ENCODE measurements at places on chromosomes 5 and 9.

- no peak for DNase-seq
These were observed at the start of gene CDHR2 for GRCh38 chr5:176548967-176549444. CDHR2 (plus strand) TSS chr5:176549342; CDS start chr5:176565353, 16,011 bp downstream.

DNA sequence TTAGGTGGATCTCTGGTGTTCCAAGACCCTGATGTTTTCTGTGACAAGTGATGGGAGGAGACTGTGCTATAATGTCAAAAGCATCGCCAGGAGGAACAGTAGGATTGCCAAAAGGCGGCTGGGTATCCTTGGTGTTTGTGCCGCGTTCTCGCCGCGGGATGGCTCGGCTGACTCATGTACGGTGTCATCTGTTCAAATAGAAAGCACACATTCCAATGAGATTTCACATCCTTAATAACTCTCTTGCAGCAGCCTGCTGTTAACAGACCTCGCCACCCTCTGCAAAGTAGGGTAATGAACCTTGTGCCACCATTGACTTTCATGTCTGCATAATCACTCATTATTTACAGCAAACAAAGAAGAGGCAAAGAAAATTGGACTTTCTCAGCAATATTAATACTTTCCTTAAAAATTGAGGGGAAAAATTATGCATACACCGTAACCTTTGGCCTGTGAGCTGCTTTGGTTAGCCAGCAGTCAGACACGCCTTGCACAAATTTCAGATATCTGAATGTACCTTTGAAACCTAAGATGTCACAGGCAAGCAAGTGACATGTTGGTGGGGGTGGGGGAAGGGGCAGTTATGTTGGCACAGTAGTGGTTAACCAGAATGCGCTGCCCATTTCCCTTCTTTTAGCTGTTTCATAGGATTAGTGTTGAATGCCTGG is 289.4 kb downstream of the EFNA5 start:
- no peak for DNase-seq

DNA sequence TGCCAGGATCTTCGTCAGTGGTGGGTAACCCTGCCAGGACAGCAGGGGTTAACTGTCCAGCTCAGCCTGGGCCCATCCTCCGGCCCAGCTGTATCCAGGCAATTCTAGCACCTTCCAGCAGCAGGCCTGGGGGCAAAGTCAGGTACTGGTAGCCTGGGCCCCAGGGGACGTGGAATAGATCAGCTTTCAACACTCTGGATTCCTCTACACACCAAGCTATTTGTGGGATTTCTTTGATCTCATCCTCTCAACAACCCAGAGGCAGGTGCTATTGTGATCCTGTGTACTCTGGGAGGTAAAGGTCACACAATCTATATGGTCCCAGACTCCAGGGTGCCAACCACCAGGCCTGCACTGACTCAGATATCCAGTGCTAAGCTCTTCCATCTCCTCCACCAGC is 8.7 kb upstream of the SPOUT1 start:
- no peak for DNase-seq

DNA sequence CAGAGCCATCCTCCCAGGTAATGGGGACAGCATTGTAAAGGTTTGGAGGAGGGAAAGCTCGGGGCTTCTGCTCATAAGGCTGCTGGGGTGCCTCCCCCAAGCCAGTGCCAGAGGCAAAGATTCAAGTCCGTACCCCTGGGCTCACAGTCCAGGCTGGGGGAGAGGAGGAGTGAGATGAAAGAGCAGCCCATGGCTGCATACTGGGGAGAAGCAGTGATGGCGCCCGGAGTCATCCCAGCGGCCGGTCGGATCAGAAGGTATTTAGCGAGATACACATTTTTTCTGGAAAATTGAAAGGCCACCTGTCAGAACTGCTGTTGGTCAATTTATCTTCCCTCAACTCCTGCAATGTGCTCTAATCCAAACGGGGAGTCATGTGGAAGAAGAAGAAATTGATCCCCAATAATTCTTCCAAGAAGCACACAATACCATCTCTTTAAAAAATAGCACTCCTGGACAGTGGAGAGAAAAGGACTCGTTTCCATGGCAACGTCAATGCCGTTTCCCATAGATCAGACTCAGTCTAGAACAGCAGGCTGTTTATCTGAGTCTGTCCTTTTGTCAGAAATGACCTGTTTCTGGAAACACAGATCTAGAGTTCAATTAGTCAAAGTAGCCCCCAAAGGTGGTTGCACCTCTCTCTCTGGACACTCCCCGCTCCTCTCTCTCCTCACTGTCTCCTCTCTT is 65.9 kb downstream of the NSG2 start:
- no peak for DNase-seq

DNA sequence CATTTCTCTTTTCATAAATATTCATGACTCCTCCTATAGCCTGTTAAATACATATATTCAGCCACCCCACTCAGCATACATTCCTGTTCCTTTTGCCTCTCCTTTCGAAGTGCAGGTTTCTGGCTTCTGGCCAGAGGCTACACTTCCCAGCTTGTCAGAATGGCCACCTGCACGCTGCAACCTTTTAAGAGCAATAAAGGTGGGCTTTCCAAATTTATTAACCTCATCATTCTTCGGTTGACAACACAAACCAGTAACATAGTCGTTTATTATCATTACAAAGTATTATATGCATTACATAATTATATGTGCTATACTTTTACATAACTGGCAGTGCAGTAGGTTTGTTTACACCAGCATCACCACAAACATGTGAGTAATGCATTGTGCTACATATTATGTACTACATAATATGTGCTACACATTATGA is 16.5 kb upstream of the TMEM171 start:
- no peak for DNase-seq

GRCh38 chr5:176739461-176740051 is 70.8 kb upstream of the UNC5A start:
- DNase-seq, result no peak

- no peak for DNase-seq
These were observed 15.1 kb downstream of the GSN start for GRCh38 chr9:121283080-121283398.

GRCh38 chr9:114655689-114656088 is 1.9 kb downstream of the TEX53 start:
- no peak for DNase-seq

DNA sequence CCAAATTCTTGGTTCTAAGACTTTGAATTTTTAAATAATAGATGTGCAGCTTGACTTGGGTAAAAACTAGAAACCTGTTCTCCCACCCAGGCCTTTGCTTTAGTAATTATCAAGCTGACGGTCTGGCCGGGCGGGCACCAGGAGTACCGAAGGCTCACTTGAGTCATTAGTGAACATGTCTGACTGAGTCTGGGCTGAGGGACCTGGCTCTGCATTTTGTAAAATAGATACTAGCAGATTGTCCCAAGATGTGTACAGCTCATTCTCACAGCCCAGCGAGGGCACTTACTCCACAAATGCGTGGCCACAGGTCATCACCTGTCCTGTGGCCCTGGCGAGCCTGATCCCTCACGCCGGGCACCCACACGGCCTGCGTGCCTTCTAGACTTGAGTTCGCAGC is 216.2 kb downstream of the FANCC start:
- DNase-seq, result no peak

DNA sequence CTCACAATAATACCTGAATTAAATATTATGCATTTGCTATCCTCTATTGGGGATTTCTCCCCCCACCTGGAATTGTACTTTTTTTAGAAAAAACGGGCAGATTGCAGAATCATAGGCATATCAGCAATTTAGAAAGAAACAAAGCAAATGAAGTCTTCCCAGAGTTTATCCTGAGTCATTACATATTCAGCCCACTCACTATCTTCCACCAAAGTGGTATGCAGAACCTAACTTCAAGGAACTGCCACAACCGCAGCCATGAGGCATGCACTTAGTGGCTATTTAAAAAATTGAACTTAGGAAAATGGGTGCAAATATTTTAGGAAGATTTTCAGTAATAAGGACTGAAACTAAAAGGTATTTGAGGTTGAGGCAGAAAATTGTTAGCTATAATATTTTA is 48.6 kb downstream of the UBAP1 start:
- DNase-seq, result no peak

DNA sequence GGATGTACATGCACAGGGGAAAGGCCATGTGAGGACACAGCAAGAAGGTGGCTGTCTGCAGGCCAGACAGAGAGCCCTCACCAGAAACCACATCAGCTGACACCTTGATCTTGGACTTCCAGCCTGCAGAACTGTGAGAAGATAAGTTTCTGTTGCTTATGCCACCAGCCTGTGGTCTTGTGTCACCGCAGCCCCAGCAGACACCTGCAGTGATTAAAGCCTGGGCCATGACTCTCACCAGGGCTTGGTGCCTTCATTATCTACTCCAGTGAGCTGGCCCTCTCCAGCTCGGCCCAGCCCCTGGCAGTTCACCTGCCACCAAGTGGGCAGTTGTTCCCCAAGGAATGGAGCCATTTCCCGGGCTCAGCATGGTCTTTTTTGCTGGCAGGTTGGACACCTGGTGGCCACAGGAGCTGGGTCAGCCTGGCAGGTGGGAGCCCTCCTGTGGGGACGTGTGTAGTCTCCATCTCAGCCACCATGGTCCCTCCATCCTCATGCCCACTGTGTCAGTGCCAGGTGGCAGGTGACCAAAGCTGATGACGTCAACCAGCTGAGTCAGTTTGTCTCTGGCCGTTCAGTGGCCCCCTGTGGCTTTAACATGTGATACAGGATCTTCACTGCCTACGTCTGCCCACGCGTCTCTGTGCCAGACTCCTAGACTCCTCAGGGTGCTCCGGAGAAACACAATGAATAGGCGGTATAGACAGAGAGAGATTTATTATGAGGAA is 99.9 kb upstream of the PPP1R26 start:
- DNase-seq, result no peak

DNA sequence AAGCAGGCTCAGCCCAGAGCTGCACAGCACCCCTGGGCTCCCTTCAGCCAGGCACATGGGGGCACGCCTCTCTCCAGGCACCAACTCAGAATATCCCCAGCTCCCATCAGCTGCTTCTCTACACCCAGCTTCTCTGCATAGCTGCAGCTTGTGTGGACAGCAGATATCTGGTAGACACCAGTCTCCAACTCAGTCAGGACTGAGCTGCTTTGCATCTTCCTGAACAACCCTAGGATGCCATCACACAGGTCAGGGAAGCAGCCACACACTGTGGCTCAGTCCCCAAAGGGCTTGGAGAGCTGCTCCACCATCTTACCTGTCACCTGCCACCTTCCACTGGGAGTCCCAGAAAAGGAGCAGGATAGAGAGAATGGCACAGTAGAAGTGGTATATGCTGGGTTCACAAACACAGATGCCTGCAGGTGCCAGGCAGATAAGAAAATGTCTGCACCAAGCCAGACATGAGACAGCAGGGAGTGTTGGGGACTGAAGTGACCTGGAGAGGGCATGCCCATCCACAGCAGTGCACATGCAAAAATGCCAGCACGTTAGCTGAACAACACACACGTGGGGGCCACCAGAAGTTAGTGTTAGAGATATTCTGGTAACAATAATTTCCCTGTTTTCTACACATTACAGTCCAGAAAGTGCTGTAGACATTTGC is 42.0 kb downstream of the THBS4 start:
- no peak for DNase-seq

DNA sequence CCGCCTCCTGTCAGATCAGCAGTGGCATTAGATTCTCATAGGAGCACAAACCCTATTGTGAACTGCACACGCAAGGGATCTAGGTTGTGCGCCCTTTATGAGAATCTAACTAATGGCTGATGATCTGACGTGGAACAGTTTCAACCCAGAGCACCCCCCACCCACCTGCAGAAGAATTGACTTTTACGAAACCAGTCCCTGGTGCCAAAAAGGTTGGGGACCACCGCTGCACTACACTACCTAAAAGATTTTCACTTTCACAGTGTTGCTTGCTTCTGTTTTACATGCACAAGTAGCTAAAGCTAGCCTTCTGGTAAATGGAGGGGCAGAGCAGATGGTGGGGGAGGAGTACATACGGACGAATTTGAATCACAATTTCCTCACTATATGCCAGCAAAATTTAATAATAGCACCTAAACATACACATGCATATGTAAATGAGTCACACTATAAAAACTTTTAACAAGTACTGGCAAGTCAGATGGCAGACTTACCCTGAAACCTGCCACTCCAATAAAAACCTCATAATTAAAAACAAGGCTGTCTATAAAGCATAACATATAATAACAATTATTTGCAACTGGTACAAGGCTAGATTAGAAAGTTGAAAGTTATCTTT is 24.0 kb upstream of the CDKN2B start:
- DNase-seq, result no peak

DNA sequence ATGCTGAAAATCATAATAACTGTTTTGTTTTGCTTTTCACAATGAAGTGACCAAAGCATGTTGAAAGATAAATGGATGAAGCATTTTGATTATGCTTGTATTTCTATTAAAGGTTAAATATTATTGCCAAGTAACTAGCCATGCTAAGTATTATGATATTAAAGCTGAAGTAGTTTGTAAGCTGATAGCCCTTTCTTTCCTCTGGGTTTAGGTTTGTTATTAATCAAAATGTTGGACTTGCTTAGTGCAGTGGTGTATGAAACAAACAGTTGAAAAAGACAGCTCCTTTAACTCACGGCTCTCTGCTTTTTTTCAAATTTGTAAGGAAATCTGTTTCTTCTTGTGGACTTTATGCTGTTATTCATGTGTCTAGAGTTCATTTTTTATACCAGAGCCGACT is 246.0 kb downstream of the CWC27 start:
- no peak for DNase-seq

DNA sequence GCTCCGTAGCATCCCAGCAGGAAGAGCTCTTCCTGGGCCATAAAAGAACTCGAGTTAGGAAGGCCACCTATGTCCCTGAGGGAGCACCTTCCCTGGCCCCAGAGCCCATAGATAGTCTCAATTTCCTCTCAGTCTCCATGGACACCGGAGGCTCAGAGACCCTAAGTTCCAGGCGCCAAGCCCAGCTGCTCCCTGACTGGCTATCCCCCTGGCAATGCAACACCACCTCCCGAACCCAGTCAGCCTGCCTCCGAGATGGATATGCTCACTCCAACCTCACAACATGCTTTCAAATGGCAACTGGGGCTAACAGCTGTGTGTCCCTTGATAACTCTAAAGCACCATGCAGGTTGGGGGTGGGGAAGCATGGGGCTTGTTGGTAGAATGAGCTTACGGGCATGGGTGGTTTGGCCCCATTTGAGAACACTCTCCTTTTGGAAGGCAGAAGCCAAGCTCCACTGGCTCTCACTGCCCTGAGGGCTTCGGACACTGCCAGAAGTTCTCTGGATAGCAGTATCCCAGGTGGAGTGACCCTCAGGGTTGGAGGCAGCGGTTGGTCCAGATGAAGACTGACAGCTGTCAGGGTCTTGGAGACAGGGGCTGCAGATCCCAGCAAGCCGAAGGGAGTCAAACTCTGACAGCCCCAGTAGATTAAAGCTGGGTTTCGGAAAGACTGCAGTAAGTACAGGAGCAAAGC is 165.3 kb downstream of the PAX5 start:
- no peak for DNase-seq

DNA sequence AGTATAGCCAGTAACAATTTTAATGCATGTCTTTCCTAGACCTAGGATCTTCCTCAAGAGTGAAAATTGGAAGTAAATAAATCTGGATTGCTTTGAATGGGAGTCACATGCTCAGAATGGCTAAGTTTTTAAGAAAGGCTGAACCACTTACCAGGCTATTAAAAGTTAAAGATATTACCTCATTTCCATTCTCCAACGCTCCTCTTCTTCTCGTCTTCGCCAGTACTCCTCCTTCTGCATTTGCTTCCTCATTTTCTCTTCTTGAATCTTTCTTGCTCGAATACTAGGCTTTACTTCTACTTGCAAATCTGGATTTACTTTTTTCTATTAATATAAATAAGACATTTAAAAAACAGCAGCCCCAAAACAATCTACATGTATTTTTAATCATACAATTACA is 49.6 kb downstream of the ZFR start:
- DNase-seq, result no peak
